ENCODE measurements at places on chromosomes 2 and 18.

DNA sequence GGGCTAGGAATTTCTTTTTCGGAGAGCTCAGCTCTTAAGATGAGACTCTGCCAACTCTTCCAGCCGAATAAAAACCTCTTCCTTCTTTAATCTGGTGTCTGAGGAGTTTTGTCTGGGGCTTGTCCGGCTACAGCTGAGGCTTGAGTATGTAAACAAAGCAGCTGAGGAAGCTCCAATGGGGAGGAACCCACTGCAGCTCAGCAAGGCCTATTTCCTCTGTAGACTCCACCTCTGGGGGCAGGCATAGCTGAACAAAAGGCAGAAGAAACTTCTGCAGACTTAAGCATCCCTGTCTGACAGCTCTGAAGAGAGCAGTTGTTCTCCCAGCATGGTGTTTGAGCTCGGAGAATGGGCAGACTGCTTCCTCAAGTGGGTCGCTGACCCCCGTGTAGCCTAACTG lies 838.7 kb downstream of the CCDC85A start:
- no peak for DNase-seq

GRCh38 chr18:9884090-9884489 lies 1.7 kb upstream of the TXNDC2 start:
- DNase-seq, result no peak

DNA sequence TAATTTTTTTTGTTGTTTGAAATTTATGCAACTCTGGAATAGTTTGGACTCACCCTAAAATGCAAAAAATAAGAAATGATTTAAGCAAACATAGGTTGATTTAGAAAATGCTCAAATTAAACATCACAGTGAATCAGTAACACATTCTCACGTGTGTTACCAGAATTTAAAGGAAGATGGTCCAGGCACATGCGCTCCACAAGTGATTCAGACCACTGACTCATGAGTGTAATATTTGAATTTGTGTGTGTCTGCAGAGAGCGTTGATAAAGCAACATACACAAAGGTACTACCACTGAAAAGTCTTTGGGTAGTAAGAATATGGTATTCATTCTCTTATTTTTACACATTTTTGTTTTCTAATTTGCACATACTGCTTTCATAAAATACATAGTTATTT lies 7.9 kb downstream of the SS18 start:
- DNase-seq, result no peak

DNA sequence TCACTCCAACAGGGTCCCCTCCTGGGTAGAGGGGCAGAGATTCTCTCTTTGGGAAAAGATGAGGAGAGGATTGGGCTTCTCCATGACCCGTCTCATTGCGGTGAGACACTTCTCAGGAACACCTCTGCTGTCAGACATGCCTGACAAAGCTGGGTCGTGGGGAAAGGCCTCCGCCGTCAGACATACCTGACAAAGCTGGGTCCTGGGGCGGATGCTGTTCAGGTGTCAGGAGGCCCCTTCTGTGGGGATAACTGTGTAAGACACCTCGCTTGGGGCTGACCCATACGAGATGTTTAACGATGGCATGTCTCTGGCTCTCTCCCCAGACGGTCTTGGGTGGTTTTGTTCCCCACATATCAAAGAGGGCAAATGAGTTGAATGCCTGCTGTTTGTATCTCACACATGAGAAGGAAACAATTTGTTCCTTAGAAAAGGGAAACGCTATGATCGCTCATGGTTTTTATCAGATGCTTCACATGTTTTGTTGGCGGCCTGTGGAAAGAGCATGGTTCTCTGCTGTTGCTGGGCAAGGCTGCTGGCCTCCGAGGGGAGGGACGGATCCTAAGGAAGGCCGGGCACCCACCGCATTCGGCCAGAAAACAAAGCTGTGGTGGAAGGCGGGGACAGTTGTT lies 40.8 kb upstream of the PXDN start:
- no peak for DNase-seq

DNA sequence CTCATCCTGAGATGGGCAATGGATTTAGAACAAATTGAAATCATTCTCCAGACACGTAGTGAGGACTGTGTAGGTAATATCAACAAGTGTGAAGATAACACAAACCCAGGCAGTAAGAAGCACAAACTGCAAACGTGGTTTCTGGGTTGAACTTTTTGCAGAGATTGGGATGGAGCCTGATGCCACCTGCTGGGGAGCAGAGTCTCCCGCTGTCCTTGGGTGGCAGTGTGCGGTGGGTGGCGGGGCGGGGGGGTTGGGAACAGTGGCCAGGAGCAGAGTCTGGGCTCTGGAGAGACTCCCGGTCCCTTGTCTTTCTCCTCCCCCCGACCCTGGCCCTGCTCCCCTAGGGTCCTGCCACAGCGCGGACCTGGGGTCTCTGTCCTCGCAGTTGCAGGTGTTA lies 19.5 kb downstream of the TRAF3IP1 start:
- no peak for DNase-seq

- no peak for DNase-seq
Measured at GRCh38 chr2:160609346-160609745, 115.7 kb upstream of the RBMS1 start.

DNA sequence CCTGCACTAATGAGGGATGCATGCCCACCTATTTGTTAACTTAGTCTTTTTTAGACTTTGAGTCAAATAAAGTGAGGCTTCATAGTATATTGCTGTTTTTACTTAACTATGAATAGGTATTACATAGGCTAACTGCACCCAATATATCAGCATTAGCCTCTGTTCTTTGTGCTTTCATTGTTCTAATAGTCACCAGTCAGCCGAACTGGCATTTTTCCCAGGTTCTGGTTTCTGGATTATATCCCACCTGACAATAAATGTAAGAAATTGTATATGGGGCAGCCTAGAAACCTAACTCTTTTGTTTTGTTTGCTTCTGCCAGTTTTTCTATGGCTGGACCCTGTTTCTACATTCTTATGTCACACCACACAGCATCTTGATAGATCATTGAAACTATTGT lies 1672.4 kb upstream of the LRRTM1 start:
- no peak for DNase-seq

- no peak for DNase-seq
Measured at GRCh38 chr2:19320813-19321212, 37.6 kb downstream of the OSR1 start.

- DNase-seq, result no peak
Measured at GRCh38 chr2:97742381-97742847, 29.0 kb downstream of the ZAP70 start.

DNA sequence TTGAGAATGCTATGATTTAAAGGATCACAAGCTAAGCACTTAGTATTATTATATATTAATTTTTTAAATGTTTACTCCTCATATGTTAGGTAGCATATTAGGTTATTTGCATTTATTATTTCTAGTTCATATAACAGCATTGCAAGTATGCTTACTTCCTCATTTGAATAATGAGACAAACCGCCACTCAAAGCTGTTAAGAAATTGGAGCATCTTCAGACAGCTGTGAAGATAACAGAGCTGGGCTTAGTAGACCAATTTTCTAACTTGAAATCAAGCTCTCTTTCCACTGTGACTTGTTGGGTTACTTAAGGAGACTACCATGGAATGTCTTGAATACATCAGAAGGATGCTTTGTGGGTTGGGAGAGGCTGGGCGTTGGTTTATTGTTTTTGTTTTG lies 139.3 kb downstream of the ASXL3 start:
- DNase-seq, result no peak

- no peak for DNase-seq
Measured at GRCh38 chr2:10981941-10982431, 70.3 kb downstream of the KCNF1 start.

DNA sequence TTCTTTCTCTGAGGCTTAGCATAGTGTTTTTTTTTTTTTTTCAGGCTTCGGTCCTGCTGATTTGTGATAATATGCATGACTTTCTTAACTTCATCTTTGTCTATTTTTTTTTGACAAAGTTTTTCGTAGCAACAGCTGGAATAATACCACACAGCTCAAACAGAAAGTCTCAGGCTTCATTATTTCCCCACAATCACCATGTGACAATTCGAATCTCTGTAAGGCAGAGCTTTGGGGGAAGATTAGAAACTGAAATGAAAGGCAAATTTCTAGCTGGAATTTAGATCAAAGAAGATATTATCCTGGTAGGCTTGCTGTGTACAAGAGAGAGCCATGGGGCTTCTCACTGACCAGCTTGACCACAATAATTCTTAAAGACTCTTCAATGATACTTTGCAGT lies 12.2 kb upstream of the CD28 start:
- no peak for DNase-seq

GRCh38 chr2:170550501-170550900 lies 164.6 kb upstream of the SP5 start:
- no peak for DNase-seq

DNA sequence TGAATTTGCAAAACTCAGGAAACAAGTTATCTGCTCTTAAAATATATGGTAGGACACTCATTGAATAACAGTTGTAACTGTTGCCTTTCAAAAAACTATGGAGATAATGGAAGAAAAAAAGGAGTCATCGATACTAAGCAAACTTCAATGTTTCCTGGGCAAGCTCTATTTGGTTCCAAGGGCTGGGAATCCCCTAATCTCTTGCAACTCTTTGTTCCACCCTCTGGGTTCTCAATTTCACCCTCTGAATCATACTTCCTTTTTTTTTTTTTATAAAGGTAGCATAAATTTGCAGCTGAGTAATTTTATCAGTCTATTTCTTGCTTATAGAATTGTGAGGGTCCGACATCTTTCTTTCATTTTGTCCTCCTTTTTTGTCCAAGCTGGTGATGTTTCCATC lies 36.7 kb downstream of the SLC9A4 start:
- DNase-seq, result no peak

DNA sequence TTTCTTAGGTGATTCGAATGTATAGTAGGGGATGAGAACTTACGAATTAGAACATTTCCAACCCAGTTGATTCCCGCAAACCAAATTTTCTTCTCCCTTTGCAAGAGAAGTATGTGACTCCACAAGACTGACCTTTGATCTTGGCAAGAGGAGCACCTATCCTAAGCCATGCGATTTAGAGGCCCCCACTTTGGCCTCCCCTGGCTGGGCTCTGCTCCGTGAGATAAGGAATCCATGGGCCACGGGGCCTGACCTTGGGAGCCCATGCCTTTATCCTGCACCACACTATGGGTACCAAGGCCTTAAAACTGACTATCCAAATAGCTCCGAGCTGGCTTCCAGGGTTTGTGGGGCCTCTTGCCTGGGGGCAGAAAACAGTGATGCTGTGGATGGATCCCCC lies 135.8 kb downstream of the LRRTM1 start:
- DNase-seq, result no peak

DNA sequence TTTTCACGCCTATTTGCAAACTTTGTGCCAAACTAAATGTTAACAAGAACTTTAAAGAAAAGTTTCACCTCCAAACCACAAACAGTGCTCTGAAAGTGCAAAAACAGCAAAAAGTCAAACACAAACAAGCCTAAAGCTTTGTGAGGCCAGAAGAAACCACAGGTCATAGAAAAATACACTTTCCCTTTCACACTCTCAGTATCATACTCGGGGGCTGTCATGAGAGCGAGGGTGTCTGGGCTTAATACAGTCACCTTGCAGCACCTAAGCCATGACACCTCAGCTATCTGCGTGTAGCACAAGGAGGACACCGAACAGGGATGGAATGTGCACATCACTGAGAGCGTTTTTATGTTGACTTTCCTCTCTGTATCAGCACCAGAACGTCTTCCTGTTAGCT lies 26.6 kb upstream of the SEH1L start:
- no peak for DNase-seq

DNA sequence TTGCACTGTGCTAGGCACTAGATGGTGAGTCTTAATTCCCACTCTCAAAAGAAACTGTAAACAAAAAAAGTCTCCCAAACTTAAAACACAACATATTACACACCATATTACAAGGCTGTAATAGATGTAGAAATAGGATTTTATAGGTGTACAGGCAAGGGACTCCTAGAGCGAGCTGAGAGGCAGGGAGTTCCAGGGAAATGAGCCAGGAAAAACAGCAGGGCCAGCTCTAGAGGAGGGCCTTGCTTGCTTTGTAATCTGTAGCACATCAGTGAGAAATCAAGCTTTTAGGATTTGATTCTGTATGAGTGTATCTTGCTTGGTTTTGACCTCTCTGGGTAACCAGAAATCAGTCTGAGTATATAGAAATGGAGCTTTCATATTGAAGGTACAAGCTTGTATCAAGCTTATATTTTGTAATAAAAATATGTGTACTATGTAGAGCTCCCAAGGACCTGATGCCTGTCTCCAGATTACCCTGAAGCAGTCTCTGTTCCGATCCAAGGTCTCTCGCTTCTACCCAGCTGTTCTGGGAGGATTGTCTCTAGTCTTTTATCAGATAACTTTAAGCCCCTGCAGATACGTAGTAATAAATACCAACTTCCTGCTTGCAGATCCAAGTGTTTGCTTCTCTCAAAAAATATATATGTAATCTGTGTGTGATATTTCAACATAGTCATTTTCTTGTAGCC lies 73.0 kb downstream of the MYO1B start:
- DNase-seq, result no peak

- DNase-seq, result no peak
Measured at GRCh38 chr18:77107292-77107691, 25.3 kb downstream of the MBP start.

DNA sequence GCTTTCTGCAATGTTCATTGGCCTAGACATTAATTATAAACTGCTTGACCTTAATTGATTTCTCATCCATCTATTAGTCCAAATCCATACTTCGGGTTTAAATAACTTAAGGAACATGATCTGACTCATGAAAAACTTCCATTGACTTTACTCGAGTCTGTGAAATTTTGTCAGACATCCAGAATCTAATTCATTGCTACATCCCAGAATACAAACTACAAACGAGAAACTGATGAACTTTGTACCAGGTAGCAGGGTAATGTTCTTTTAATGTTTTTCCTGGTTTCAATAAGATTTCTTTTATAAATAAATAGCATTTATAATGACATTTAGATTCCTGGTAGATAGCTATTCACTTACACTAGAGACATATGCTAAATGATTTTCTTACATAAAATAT lies 36.0 kb upstream of the IKZF2 start:
- no peak for DNase-seq

GRCh38 chr2:152421521-152422370 lies 86.8 kb downstream of the FMNL2 start:
- no peak for DNase-seq

DNA sequence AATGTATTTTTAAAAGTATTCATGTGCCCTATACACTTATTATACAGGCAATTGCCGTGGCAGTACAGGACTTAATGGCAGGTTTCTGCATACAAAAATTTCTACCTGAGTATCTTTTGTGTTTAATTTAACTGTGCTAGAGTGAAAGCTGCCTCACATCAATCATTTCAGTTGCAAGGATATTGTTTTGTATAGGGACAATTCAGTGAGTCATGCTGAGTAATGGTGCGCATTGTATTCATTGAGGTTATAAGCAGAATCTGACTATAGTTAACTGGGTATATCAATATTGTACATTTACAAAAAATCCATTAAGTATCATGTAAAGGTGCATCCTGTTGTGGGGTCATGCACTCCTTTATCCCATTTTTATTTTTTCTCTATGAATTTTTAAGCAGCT lies 121.5 kb downstream of the GCA start:
- no peak for DNase-seq

DNA sequence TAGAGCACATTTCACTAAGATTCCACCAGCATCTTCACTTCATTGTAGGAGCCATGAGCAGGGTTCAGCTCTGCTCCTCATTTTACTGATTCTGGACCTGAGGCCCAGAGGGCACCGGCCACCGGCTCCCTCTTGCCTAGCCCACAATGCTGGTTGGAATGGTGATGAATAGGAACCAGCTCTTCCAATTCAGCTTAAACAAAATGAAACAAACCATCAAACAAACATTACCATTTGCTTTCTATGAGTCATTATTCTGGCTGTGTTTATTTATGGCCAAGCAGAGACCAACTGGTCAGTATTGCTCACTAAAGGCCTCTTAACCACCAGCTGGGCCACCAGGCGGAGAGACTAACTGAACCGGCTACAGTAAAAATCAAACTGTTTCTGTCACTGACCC lies 176.7 kb downstream of the MTX2 start:
- no peak for DNase-seq

Measured in activated T-cell treated with anti-CD3 and anti-CD28 coated beads for 24 hours (primary cell).